ENCODE measurements at places on chromosomes 2 and 18. TPM values are rescaled to one million over a fixed set of nuclear protein-coding genes. Genes with fewer than 3 reads are reported as not detected.

The IMP4 gene
- 63.4 TPM for total RNA-seq

DNA sequence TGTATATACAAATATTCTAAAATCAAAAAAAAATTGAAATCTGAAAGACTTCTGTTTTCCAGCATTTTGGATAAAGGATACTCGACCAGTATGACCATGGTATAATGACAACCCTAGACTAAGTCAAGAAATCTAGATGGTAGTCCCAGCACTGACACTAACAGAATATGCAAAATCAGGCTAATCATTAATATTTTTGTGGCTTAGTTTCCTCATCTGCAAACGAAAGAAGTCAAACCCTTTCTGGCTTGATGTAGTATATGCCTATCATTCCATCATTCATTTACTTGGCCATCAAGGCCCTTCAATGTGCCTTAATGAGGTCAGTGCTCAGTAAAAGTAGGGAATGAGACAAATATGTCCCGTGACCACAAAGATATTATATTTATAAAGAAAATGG is 83.5 kb downstream of the NCKAP5 start:
- no peak for DNase-seq

GRCh38 chr18:43396266-43396665 is 119.0 kb upstream of the SYT4 start:
- no peak for DNase-seq

The MAT2A gene
- 140 TPM for total RNA-seq

GRCh38 chr2:214604861-214605260 is 194.0 kb downstream of the VWC2L start:
- no peak for DNase-seq

The FHOD3 gene
- 1.2 TPM for total RNA-seq

DNA sequence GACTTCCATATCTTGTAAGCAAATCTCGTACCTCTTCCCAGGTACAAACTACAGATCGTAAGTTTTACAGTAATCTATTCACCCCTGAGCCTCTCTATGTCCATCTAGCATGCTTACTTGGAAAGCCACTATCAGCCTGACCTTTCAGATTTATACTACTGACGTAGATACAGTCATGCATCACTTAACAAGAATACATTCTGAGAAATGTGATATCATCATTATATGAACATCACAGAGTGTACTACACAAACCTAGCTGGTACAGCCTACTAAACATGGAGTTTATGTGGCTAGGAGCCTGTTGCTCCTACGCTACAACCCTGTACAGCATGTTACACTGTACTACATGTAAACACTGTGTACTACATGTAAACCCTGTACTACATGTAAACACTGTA is 293.2 kb upstream of the ZNF804A start:
- no peak for DNase-seq

The CHST9 gene
- 11.6 TPM for total RNA-seq

DNA sequence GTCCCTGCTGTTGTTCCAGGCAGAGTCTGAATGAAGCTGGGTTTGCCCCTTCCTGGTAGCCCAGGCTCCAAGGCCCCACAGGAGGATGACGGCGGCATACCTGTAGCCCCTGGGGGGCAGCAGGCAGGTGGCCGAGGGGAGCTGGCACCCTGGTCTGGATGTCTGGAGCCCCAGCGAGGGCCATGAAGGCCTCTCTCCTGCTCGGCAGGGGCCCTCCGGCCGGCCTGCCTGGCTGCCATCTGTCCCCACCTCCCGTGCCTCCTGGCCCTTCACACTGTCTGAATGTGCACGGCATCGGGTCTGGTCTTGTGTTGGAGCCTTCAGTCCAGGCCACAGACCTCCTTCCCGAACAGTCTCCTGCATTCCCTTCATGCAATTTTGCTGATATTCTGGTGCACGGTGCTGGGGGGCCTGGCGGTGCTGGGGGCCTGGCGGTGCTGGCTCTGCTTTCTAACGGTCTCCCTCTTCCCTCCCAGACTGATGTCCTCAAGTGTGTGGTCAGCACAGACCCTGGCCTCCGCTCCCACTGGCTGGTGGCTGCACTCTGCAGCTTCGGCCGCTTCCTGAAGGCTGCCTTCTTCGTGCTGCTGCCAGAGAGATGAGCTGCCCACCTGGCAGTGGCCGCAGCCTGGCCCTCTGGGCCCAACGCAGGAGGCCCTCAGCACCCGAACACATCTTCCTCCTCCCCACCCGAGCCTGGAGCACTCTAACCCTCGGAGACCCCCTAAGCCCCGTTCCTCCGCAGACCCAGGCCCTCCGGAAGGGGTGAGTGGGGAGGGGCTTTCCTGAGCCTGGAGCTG is 13.5 kb downstream of the BOK start:
- DNase-seq: peak; percentile 54

DNA sequence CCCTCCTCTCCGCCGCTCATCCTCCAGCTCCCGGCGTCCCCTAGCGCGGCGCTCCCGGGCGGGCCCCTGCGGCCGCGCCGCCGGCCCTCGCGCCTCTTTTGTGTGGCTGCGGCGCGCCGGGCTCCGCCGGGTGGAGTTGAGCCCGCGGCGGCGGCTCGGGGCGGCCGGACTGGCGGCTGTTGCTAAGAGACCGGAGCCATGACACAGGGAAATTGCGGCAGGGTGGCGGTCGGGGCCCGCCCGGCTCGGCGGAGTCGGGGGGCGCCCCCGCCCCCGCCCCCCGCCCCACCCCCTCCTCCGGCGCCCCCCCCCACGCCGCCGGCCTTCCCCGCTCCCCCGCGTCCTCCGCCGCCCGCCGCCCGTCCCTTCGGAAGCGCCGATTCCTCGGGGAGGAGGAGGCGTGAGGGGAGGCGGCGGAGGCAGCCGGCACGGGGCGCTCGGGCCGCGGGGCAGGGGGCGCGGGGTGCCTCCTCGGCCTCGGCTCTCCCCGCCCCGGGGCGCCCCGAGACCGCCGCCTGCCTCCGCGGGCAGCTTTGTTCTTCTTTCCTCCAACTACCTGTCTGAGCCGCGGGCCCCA is at the start of gene TMEM200C:
TSS of gene TMEM200C (minus strand) at position 224 of the 577 bp plus-strand sequence. CDS start 3,459 bp downstream, outside the sequence.
- DNase-seq: no peak

DNA sequence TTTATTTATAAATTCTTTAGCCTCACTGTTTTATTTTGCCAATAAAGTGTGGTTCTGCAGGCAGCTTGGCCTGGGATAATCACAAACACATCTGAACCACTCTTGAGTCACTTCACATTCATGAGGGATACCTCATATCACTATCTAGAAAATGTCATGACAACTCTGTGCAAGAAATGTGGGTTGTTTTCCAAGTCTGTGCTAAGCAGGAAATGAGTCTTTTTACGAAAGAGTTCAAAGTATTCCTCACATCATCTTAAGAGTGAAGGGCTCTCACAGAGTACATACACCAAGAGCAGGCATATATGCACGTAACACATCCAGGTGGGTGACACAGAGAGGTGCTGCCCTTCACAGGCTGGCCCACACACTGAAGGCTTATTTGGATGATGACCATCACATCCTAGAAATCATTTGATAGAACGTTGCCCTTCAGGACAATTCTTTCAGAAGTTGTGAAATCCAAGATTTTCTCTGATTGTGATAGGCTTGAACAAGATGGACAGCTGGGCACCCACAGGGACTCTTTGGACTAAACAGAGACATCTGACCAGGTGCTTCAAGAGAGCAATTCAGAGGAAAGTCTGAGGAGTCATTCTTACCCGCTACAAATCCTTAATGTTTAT is 811.1 kb upstream of the LRATD1 start:
- no peak for DNase-seq

GRCh38 chr2:128631698-128632500 is 313.2 kb upstream of the HS6ST1 start:
- DNase-seq: peak; percentile 63

DNA sequence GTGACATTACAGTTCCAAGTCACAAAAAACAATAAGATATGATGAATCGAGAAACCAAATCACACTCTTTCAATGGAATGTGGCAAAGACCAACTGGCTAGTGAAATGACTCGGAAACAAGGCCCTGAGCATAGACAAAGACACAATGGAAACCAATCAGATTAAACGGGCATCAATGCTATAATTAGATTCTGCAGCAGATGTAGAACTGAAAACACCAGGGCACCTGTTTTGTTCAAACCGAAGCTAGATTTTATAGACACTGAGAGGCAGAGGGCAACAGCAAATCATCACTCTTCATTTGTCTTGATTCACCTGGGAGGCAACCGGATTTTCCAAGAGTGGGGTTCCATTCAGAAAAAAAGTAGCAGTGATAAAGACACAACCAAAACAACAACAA is 92.8 kb upstream of the BARD1 start:
- no peak for DNase-seq

DNA sequence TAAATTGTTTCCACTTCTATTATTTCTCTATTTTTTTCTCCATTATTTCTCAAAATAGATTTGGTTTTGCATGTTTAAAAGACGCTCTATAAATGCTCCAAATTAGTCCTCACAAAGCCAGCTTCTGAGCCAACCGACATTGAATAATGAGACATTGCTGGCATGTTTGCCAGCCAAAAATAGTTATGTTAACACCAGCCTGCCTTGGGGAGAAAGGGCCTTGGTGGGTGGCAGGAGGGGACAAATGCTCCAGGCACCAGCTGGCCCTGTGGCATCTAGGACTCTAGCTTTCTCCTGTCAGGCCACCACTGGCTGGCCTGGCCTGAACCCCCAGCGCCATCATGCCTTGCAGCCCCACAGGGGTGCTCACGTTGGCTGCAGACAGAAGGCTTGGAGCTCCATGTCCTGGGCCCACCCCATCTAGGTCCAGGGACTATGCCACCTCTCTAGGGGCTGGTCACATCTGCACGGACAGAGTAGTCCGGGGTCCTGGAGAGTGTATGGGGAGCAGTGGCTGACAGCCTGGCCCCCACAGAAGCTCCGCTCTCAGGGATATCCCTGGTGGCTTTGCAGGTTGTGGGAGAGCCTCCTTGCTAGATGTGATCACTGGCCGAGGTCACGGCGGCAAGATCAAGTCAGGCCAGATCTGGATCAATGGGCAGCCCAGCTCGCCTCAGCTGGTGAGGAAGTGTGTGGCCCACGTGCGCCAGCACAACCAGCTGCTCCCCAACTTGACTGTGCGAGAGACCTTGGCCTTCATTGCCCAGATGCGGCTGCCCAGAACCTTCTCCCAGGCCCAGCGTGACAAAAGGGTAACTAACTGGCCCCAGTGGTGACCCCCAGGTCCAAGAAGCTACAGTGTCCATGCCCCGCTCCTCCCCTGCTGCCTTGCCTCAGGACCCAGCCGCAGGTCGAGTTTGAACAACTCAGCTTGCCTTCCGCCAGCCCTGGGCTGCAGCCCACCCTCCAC is 12.5 kb downstream of the ABCG8 start:
- DNase-seq: peak; percentile 68

DNA sequence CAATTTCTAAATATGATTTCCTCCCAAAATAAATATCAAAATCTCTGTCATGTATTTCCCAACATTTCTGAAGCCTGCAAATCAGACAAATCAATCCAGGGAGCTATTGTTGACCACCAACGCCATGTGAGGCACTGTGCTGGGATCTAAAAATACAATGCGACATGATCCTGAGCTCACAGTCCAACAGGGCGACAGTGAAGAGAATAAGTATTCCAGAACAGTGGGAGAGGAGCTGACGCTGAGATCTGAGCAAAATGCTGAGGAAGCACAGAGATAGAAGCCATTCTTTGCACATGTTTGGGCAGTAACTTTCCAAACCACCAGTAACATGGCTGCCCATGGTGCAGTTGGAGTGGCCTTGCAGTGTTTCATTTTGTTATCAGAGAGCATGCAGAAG is 412.5 kb downstream of the LRATD1 start:
- DNase-seq: no peak

The ALK gene
- not detected for total RNA-seq

- no peak for DNase-seq
Measured at GRCh38 chr2:173002751-173003541, 72.7 kb upstream of the MAP3K20 start.

- DNase-seq: no peak
Measured at GRCh38 chr18:51726614-51727013, 529.1 kb upstream of the MEX3C start.

The TOGARAM2 gene
- 14.3 TPM for total RNA-seq

- no peak for DNase-seq
Measured at GRCh38 chr2:37896319-37896718, 28.8 kb upstream of the RMDN2 start.

The FBXO48 gene
- total RNA-seq: 1.2 TPM

The SPATA3 gene
- total RNA-seq: not detected

- no peak for DNase-seq
Measured at GRCh38 chr2:66240286-66240685, 194.6 kb upstream of the MEIS1 start.

The NPPC gene
- total RNA-seq: not detected

DNA sequence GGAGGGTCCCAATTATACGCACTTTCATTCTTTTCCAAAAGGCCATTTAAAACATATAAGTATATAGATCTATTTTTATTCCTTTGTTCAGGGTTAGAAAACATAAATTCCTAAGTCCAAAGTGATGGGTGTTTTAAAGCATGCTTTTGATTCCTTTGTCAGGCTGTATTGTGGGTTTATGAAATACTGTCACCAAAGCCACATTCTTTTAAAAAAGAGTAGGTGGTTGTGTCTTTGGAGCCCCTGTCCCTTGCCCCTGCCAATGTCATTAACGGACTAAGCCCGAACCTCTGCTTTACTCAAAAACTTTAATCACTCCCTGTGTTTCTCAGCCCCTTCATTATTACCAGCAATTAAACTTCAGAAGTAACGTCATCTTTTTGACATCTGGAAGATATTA is 104.9 kb upstream of the APCDD1 start:
- no peak for DNase-seq

DNA sequence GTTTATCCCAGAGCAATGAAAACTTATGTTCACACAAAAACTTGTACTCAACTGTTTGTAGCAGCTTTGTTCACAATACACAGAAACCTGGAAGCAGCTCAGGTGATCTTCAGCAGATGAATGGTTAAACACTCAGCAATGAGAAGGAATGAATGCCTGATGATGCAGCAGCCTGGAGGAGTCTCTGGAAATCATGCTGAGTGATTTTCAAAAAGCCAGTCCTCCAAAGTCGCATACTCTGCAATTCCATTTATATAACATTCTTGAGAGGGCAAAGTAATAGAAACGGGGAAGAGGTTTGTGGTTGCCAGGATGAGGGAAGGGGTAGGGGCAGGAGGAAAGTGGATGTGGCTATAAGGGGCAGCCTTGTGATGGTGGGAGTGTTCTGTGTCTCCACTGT is 108.1 kb downstream of the CTIF start:
- DNase-seq: no peak

DNA sequence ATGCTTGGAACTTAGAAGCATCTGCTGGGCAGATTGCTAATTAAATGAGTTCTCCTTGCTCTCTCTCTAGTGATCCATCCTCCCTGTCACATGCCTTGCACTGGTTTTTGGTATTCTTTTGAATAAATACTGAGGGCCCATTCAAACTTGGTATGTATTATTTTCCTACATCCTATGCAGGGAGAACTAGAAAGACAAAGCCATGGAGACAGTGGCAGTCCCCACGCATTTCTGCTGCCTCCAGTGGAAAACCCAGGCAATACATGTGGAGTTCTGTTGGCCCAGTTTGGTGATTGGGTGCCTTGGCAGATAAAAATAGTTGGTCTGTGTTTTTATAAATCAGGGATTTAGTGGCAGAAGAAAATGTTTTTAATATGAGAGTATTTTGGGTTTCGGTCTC is 68.7 kb downstream of the DIS3L2 start:
- DNase-seq: no peak
